ENCODE measurements at places on chromosomes 7 and 10. TPM values are rescaled to one million over a fixed set of nuclear protein-coding genes. Genes with fewer than 3 reads are reported as not detected.

The SCIN gene
- total RNA-seq: not detected

The VIPR2 gene
- not detected for total RNA-seq

The SEM1 gene
- 207 TPM for total RNA-seq

The PON3 gene
- 2.0 TPM for total RNA-seq

The NPTX2 gene
- not detected for total RNA-seq
